Stimulated activated CD8-positive, alpha-beta memory T cell treated with anti-CD3 and anti-CD28 coated beads, Interleukin-7, amount 100 ng/mL, for 4 hours (primary cell): ENCODE measurements at places on chromosomes 12 and 14.

DNA sequence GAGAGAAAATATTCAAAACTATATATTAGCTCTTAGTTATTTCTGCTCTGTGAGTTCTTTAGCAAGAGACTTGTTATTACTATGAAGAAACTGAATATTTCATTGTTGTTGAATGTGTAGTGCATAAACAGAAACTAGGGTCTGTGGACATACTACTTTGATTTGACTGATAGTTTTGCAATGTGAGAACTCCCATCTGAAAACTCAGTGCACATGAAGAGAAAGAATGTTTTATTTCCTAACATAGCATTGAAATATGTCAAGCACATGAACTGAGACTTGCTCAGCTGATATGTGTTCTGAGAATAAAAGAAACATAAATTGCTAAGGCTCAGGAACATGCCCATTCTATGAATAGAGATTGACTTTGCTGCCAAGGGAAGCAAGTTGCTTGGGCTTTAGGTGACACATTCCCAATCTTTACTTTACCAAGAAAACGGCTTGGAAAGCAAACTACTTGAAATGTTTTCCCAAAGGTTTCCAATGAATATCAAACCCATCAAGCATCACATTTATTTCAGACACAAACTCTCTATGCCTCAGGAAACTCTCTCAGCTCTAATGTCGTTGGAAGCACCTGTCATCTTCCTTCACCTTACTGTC is 290.4 kb downstream of the SLC16A7 start:
- DNase-seq: no peak

- no peak for DNase-seq
Measured at GRCh38 chr12:22525426-22525825, 18.9 kb downstream of the C2CD5 start.

DNA sequence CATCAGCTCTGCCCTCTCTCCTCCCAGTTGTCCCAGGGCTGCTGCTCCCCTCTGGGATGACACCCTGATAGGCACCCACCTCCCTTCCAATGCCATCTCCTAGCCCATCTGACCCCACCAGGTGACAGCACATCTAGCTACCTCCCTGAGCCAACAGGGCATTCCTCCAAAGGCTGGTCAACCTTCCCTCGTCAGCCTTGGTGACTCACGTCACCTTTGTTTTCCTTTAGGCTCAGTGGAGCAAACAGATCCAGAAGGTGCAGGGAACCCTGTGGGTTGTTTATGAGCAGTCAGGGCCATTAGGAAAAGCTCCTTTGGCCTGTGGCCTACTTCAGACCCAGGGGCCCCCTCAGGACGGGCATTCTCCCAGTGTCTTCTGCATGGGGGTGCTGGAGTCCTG is 32.4 kb downstream of the PIGH start:
- no peak for DNase-seq

DNA sequence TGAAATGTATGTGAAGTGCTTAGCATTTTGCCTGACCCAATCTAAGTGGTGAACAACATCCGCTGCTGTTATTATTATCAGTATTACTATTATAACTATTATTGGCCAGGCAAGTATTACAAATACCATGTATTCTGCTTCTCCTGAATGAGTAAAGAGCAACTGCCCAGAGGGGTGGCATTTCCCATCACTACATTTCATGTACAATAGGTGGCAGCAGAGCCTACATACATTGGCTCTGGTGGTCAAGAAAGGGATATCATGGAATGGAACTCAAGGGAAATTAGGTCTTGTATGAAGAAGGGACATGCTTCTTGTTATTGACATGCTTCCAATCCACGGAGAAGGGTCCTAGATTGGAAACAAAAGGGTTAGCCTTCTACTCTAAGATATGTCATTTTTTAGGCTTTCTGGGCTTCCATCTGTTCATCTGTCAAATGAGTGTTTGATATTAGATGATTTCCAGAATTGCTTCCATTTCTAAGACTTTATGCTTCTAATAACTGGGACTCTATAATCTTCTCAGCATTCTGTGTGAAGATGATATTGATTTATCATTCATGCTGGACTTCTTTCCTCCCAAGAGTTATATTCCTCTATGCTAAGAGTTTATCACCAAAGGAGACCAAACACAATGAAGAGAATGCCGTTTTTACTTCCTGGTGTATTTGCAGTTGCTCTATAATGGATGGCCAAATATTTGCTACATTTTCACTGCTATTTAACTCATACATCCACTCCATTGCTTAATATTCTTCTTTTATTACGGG is 239.1 kb downstream of the SSPN start:
- DNase-seq: no peak

GRCh38 chr12:123099560-123100192 is 51.2 kb downstream of the PITPNM2 start:
- no peak for DNase-seq

GRCh38 chr14:72128629-72129028 is 196.4 kb downstream of the RGS6 start:
- DNase-seq: no peak

GRCh38 chr14:38578278-38578681 is 322.4 kb upstream of the CLEC14A start:
- DNase-seq: no peak

- DNase-seq: no peak
Measured at GRCh38 chr12:44372259-44372658, 503.9 kb downstream of the NELL2 start.

- DNase-seq: peak; percentile 41
Measured at GRCh38 chr14:99603471-99604277, at the start of gene CCDC85C. CCDC85C (minus strand) TSS chr14:99604207; CDS start chr14:99603959, 248 bp downstream.

DNA sequence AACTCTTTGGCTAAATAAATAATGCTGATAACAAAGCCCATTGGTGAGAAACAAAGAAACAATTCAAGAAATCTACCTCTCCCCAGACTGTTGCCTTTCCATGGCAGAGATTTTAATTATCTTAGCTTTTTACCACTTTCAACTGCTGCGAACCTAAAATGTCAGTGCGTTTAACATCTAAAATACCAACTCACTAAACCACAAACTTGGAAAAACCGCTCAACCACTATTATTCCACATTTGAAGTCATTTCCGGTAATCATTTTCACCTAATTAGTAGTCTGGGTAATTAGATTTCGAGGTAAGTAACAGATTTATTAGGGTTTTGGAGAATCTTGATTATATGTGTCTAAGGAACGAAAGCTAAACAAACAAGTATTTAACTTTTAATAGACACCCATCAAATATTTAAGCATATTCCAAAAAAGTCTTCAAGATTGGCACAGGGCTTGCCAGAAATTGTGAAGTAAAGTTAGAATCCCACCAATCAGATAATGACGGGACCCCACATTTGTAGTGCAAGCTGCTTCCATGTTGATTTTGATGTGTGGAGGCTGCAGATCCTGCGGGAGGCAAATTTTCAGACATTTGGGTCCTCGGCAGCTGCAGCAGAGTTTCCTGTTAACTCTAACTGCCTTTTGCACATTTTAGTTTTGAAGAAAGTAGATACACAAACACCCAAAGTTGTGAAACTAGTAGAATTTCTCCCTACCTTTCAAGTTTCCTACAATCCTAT is 4.1 kb downstream of the OTX2 start:
- no peak for DNase-seq

GRCh38 chr14:84749191-84749955 is 780.6 kb upstream of the FLRT2 start:
- no peak for DNase-seq

- DNase-seq: no peak
Measured at GRCh38 chr12:72074956-72075355, 136.3 kb downstream of the TPH2 start.

GRCh38 chr12:120674097-120674636 is 12.8 kb upstream of the MLEC start:
- no peak for DNase-seq

DNA sequence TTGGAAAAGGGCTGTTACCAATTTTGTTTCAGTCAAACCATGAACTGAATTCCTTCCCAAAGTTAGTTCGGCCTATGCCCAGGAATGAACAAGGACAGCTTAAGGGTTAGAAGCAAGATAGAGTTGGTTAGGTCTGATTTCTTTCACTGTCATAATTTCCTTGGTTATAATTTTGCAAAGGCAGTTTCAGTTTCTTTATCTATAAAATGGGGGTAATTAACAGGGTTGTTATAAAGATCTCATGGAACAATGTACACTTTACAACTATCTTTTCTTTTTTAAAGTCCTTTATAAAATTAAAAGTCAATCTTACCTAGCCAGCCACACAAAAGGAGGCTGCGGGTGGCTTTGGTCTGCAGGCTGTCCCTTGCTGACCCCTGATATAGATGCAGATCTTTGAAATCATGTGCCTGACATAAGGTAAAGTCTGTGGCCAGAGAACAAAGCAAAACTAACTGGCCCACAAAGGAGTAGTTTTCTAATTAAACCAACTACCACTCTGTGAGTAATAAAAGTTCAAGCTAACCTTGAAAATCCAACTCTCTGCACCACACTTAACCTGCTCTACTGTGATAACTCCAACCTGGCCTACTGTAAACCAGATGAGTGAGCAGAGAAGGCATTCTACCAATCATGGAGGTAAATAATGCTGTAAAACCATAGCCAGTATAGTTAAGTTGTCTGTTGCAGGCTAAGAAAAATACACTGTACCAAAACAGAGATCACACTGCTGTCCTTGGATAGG is 49.5 kb downstream of the SLC38A1 start:
- DNase-seq: no peak

DNA sequence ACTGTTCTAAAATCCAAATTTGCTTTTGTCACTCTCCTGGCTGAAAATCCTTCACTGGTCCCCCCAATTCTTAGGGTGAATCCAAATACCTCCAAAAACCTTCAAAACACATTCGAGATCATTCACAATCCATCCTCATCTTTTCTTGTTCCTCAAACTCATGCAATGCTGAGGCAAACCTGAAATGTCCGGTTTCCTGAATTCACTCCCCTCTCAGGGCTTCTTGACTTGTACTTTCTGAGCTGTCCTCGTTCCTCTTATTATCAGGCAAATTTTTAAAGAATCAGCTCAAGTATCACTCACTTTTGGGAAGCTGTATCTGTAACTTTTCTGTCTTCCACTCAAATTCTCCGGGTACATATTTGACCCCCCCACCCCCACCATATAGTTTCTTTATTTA is 84.9 kb upstream of the DUSP6 start:
- no peak for DNase-seq

GRCh38 chr14:62956413-62956812 is 88.8 kb downstream of the KCNH5 start:
- no peak for DNase-seq

GRCh38 chr12:105292705-105293104 is 37.8 kb upstream of the C12orf75 start:
- no peak for DNase-seq

- DNase-seq: no peak
Measured at GRCh38 chr12:49041881-49042484, 18.6 kb downstream of the KMT2D start.

- no peak for DNase-seq
Measured at GRCh38 chr12:13404631-13405473, 208.3 kb downstream of the EMP1 start.

DNA sequence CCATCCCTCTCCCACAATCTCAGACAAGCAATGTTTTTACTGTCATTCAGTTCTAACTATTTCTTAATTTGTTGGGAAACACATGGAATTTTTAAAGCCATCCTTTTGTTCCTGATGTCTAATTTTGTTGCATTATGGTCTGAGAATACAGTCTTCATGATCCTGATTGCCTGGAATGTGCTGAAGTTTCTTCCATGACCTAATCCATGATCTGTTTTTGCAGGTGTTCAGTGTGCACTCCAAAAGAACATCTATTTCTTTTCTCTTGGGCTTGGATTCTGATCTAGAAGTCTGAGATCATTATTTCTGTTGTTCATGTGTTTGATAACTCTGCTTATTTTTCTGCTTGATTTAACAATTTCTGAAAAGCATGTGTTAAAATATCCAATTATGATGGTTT is 43.2 kb upstream of the PHC1 start:
- DNase-seq: no peak

DNA sequence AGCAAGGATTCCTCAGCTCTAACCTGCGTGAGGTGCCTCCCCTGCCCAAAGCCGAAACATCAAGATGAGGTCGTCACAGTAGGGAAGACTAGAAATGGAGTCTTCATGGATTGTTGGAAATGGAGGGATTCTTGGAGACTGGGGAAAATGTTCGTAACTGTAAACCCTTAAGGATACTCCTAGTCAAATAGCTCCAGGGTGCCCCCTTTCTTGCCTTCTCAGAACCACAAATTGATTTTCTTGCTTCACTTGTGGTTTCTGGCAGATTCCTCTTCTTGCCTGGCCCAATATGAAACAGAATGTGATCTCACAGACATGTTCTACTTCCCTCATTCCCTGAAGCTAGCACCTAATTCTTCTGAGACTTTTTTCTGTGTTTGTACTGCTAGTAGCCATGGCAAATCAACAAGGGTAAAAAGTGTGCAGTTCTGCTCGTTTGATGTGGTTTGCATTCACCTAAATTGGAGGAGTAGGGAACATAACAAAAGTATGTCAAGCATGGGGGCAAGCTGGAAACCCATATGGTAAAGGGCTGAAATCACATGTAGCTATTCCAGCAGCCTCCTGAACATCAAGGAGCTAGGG is 332.0 kb downstream of the PAWR start:
- no peak for DNase-seq

DNA sequence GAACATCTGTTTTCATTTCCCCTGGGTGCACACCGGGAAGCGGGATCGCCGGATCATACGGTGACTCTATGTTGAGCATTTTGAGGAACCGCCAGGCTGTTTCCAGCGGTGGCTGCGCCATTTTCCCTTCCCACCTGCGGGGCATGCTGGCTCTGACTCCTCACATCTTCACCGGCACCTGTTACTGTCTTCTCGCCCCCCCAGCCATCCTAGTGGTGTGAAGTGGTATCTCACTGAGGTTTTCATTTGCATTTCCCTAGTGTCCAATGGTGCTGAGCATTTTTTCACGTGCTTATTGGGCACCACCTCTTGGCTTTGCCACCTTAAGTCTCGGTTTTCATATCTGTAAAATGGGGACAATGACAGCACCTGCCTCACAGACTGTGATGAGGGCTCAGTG is 44.1 kb upstream of the EML1 start:
- no peak for DNase-seq

- DNase-seq: no peak
Measured at GRCh38 chr14:101123618-101124510, 220.3 kb upstream of the RTL1 start.

GRCh38 chr12:130478786-130479185 is 141.1 kb downstream of the PIWIL1 start:
- DNase-seq: no peak

- DNase-seq: no peak
Measured at GRCh38 chr14:38646391-38646790, 390.5 kb upstream of the CLEC14A start.

DNA sequence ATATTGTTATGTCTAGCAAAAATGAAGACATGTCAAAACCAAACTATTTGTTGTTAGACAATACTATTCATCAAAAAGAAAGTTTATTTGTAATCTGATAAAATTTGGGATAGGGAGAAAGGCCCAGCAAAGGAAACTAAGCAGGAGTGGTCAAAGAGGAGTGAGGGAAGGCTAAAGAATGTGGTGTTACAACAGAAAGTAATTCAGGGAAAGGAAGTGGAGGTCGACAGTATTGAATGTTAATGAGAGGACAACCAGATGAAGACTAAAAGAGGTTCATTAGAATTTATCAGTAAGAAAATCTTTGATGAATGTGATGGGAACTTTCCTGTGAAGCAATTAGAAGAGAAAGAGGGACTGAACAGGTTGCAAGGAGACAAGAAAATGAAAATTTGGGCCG is 33.9 kb downstream of the PLCZ1 start:
- DNase-seq: no peak
